ENCODE measurements at places on chromosomes 6 and 20.

GRCh38 chr6:163708466-163708865, 293.9 kb downstream of the QKI start:
- DNase-seq = no peak

DNA sequence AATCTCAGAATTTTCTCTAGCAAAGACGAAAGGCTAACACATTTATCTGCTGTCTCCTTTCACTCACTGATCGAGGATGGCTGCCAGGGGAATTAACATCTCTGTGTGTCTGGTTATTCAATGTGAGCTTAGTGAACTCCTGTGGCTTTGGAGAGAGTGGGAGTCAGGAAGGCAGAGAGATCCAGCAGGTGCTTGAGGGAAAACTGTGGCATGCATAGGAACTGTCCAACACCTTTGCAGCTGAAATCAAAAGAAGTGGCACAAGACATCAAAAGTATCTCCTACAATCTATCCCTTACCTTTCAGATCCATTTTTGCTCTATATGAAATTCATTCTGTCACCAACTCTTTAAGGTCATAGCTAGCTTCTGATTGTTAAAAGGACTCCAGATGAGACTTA, 11.8 kb upstream of the FAM184A start:
- DNase-seq = no peak

GRCh38 chr6:24428615-24429014, 25.9 kb downstream of the MRS2 start:
- DNase-seq = no peak

- no peak for DNase-seq
Measured at GRCh38 chr6:2953098-2953497, 18.3 kb downstream of the SERPINB6 start.

DNA sequence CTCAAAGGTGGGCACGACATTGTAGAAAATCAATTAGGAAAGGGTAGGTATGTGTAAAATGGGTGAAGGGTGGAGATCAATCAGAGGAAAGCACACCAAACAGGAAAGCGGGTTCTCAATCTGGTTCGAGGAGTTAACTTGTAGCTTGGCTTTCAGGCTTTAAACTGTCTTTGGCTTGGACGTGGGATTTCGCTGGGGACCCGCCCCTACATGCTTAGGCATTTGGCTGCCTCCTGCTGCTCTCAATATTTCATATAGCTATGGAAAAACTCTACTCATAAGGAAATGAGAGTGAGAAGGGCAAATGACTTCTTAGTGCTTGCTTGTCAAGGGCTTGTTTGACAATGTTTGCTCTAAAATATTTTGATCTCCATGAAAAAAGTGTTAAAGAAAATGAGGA, 38.1 kb upstream of the PDE7B start:
- DNase-seq = no peak

DNA sequence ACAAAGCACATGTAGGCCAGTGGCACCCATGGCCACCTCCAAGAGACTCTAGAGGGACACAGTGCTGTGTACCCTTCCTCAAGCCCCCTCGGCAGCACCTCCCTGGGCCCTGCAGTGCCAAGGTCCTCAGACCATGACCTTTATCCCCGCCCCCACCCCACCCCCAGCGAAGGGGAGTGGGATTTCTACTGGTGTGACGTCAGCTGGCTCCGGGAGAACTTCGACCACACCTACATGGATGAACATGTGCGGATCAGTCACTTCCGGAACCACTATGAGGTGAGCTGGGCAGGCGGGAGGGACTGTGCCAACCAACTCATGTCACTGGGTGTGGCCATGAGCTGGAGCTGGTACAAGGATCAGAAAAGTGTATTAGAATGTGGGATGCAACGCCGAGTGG, 38.0 kb downstream of the TTLL9 start:
- DNase-seq = no peak

- no peak for DNase-seq
Measured at GRCh38 chr20:35971981-35972380, 3.6 kb downstream of the CNBD2 start.

- DNase-seq = no peak
Measured at GRCh38 chr20:24718696-24719095, 230.4 kb upstream of the CST7 start.

All from T-helper 9 cell (primary cell).